ENCODE measurements at places on chromosomes 1 and 21.

- no peak for DNase-seq
Measured at GRCh38 chr1:177753655-177754054, 216.2 kb downstream of the SEC16B start.

DNA sequence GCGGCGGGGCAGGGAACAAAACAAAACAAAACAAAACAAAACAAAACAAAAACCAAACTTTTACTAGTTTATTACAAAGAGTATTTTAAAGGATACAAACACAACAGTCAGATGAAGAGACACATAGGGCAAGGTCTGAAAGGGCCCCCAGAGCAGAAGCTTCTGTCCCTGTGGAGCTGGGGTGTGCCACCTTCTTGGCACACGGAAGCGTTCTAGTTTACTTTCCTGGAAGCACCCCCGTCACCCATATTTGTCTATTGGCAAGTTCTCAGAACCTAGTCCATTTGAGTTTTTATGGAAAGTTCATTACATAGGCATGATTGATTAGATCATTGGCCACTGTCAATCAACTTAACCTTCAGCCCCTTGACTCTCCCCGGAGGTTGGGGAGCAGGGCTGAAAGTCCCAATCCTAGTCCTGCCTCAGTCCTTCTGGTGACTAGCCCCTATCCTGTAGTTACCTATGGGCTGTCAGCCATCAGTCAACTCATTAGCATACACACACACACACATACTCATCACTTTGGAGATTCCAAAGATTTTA is 380.4 kb downstream of the DPYD start:
- no peak for DNase-seq

- DNase-seq, result no peak
Measured at GRCh38 chr1:101178688-101179491, 57.9 kb upstream of the S1PR1 start.

DNA sequence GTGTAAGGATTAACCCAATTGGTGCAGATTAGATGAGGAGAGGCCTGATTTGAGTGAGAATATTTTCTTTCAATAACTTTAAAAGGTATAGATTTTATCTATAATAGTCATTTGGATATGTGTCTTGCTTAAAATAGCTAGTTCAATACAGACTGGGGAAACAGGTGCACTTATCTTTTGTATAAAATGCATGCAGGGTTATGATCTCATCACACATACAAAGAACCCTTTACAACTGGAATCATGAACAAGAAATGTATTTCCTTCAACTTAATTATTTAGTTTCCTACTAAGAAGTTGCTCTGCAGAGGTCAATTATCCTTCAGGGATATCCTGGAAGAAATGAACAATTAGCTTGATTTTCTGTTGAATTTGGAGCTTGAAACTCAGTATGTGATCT is 259.6 kb downstream of the PTBP2 start:
- DNase-seq, result no peak

DNA sequence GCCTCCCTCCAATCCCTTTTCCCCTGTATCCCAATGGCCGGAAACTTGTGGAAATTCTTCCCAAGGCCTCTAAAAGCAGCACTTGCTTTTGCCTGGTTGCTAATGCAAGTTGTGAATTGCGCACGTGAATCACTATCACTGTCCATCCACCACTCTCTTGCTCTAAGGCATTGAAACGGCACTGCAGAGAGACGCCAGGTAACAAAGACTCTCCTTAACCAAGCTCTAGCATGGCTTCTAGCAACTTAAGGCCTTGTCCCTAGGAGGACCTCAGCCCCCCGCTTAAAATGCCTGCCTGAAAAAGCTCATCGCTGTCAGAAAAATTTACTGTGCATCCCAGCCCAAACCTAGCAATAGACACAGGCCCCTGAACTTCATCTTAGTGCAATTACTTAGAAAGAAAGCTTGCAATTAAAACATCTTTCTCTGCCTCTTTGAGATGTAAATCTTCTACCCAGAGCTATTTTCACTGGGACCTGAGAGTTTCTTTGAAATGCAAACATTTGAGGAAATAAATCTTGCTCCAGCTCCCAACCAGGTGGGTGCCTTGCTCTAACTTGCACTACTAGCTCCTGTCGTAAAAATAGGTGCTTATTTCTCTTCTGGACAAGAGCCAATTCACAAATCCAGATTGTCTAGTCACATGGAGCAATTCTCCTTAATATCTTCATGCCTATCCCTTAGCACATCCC is 32.9 kb upstream of the ITLN2 start:
- no peak for DNase-seq

All from activated CD4-positive, CD25-positive, alpha-beta regulatory T cell treated with anti-CD3 and anti-CD28 coated beads, Interleukin-2, amount 50 U/mL, for 72 hours (primary cell).